ENCODE measurements at places on chromosomes 7 and 10.

GRCh38 chr7:100376066-100376465 is 2.8 kb downstream of the PILRA start:
- no peak for DNase-seq

DNA sequence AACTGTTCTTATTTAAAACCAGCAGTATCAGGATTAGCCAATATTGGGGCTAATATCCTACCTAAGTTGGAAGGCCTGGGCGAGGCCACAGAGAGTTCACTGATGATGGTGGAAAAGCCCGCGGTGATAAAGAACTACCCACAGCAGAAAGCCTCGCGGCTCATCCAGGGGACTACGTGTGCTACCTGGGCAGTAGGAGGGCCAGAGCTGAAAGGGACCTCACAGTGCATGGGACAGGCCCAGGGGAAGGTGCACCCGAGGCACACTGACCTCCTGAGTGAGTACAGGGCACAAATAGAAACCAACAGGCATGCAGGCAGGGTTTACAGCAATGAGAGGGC is 1.4 kb downstream of the WDR86 start:
- DNase-seq, result no peak

DNA sequence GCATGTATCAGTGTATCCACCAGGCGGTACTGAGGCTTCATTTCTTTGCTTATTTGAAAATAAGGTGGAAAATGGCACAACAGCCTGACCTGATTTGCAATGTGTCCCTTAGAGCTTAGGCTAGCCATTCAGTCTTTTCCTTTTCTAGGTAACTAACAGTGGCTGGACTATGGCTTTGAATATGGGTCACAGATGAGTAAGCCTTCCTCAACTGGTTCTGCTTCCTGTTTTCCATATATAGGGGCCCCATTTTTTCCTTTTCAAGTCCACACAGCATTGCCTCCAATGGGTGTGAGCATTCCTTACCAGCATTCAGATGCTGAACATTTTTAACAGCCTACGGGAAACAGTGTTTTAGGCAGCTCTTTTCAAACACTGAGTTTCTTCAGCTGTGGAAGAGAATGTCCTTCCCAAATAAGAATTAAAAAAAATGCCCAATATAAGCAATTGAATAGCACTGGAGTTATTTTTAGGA is 3.9 kb upstream of the ITGB1 start:
- no peak for DNase-seq

GRCh38 chr10:125038637-125039036 is 96.7 kb downstream of the ZRANB1 start:
- DNase-seq, result no peak

GRCh38 chr7:82029236-82029913 is 259.5 kb upstream of the HGF start:
- no peak for DNase-seq

GRCh38 chr10:34813626-34814222 is 1.4 kb downstream of the PARD3 start:
- no peak for DNase-seq

DNA sequence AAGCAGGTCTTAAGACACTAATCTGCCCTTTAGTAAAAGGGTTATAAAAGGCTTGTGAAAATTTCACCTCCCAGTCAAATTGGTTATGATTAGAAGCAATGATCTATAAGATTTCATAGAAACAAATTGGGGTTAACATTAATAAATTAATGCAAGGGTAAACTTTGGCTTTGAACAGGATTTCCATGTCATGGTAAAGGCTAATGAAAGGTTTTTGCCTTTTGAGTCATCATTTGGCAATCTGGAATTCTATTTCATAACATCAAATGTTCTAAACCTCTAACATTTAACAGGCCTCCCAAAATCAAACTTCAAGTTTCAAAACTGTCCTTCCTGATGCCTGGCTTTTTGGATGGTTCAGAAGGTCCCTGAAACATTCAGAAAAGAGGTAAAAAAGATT is 62.4 kb downstream of the COA1 start:
- DNase-seq, result no peak

DNA sequence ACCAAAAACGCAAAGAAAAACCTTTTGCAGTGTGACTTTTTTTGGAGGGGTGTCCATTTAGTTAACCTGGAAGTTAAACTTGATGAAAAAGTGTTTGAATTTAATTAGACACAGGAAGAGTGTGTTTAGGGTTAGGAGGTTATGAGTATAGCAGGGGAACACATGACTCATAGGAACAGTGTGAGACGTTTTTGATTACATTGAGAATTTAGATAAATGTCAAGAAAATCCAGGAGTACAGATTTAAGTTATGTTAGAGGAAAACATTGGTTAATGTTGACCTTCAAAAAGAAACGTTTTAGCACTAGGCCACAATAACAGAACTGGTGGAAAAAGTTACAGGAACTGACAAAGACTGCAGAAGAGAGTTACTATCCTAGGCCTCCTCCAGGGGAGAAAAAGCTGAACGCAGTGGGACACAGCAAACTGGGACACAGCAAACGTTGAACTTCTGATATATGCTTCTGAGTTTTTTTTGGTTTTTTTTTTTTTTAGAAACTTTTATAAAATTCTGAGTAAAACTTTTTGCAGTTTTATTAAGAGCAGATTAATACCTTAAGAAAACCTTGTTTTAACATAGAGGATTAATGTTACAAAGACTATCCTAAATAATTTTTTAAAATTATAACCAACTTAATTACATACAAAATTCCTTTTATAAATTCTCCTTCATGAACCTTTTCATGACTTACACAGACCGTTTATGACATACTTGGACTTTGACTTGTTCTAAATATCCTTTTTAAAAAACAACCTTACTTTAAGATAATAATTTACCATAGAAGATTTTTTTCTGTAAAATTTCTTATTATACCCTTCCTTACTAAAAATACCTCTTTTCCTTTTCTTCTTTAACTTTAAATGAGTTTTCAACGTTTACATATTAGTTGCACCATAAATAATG is 22.2 kb downstream of the LANCL2 start:
- DNase-seq, result no peak

- DNase-seq, result no peak
These were observed 18.4 kb upstream of the BET1 start for GRCh38 chr7:94022550-94022949.

GRCh38 chr10:11353006-11353896 is 258.2 kb downstream of the USP6NL start:
- no peak for DNase-seq

GRCh38 chr10:44818041-44818649 is 93.0 kb upstream of the TMEM72 start:
- DNase-seq, result no peak

GRCh38 chr7:69677054-69677852 is 79.0 kb downstream of the AUTS2 start:
- no peak for DNase-seq

DNA sequence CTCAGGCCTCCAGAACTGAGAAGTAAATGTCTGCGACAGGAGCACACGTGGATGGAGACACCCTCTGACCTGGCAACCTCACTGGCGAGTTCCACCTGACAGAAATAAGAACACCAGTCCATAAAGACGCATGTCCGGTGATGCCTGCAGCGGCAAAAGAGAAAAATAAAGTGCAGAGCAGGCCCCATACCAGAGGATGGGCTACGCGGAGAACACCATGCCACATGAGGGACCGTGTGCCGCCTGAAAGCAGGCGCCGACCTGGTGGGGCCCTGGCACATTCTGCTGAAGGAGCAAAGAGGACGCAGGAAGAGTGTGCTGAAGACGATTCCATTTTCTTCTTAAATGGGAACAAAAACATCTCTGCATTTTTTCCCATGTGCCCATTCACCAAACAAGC is 105.0 kb downstream of the VIPR2 start:
- no peak for DNase-seq

GRCh38 chr7:129789000-129789399 is 163.8 kb downstream of the UBE2H start:
- no peak for DNase-seq

GRCh38 chr7:11557627-11558026 is 274.4 kb downstream of the THSD7A start:
- DNase-seq, result no peak

GRCh38 chr10:24718031-24718855 is 5.4 kb downstream of the ARHGAP21 start:
- no peak for DNase-seq

DNA sequence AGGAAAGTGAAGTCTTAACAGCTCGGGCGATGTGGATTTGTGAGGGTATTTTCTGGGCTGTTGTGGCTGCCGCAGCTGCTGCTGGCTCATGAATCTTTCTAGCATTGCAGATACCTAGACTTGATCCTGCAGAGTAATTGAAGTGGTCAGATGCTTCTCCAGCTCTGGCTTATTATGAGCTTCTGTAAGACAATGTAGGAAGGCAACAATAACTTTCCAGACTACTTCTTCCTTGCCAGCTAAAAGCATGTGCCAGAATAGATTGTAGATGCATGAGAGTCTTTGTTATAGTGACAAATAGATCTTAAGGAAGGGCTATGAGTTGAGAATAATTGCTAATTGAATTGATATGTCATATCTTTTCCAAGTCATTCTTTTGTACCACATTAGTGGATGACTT is 461.4 kb upstream of the POT1 start:
- no peak for DNase-seq

GRCh38 chr7:92135052-92135889 is 994 bp upstream of the CYP51A1 start:
- DNase-seq, result no peak

DNA sequence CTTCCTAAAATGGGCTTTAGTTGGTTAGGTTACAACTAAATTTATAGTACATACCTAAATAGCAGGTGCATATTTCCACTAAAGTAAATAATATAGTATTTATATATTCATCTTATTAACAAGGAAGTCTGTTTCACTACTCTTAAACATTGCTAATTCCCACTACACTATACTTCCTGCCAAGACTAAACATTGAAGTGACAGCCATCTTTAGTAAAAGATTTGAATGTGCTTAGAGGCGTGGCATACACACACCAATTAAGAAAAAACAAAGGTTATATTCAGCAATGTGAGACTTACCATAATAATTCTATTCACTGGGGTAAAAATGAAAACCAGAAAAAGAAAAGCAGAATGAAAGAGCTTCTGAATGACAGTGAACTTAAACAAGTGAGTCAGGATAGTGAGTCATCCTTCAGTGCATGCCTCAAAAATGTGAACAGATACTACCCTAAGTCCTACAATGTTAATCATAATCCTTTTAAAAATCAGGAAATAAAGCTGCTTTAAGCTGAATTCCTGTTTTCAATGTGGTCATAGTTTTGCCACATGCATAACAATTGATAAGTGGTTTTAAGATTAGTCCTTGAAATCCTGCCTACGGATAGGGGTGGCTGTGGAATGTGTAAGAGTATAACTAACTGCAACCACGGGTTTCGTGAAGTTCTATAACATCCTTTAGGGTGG is 59.4 kb downstream of the USP6NL start:
- no peak for DNase-seq

DNA sequence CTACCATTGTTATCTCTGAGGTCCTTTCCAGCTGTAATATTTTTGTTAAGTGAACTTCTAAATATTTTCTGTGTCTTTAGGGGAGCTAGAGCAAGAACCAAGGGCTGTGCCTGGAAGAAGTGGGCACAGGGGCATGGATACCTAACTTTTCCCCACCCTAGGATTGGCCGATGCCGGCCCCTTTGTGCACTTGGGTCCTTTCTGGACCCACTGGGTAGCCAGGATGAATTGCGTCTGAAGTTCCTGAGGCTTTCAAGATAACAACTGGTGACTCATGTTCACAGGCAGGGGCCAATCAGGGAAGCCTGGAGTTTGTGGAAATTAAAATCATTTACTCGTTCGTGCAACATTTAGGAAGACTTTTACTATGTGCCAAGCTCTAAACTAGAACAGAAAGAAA is 758 bp downstream of the DPCD start:
- DNase-seq, result no peak

GRCh38 chr7:94414481-94414880 is 19.8 kb downstream of the COL1A2 start:
- no peak for DNase-seq

DNA sequence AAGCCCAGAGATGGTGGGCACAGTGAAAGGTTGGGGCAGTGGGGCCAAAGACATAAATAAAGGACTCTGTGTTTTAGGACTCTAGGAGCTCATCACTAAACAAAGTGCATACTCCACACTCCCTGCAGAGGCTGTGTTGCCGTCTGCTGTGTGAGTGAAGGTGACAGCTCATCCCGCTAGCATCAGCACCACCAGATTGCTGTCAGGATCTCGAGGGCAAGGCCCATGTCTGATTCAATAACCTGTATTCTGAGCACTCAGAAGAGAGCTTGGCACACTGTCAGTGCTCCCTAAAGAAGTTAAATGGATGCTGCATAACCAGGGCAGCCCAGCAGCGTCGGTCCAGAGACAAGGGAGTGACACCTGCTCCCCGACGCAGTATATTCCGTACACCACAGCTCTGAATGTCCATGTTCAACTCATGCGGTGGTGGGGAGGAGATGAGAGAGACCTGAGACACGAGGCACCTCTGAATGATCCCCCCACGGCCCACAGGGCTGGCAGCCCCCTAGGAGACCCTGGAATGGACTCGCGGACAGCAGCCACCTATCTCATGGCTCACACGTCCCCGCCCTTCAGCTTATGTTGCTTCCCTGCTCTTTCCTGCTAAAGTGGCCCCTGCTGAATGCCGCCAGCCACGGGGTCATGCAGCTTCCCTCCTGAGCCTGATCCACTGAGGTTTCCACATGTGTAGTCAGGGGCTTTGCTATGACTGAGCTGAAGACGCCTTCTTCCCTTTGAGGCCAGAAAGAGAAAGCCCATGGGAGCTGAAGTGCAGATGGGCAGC is 132.7 kb upstream of the KCNMA1 start:
- no peak for DNase-seq

GRCh38 chr10:119444866-119445265 is 97.7 kb downstream of the RGS10 start:
- DNase-seq, result no peak

GRCh38 chr7:55140221-55140940 is 121.6 kb downstream of the EGFR start:
- no peak for DNase-seq
